ENCODE measurements at places on chromosomes 12 and 14.

DNA sequence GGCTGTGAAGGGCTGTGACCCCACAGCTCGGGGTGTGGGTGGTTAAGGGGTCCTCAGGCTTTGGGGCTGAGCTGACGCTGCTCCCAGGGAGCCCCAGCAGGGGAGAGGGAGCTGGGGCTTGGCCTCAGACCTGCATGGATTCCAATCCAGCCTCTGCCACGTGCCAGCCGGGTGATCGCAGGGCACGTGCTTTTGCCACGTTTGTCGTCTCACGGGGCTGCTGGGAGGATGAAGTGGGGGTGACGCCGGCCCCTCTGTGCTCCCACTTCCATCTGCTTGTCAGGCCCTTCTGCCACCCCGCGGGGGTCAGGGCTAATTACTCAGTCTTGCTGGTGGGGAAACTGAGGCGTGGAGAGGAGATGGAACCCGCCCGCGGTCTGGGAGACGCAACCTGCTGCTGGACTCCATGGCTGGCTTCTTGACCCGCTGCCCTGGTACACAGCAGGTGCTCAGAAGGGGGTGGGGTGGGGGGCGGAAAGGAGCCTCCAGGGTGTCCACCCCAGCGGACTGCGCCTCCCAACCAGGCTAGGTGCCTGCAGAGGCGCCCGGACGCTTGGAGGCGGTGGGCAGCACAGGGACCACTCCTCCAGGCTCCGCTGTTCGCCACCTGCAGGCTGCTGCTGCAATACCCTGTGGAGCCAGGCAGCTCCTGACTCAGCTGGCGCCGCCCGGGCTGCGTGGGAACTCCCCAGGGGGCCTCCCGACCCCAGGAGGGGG, 36.4 kb upstream of the PRIMA1 start:
- DNase-seq, result no peak

GRCh38 chr12:86729739-86730138, 473.5 kb upstream of the MGAT4C start:
- no peak for DNase-seq

DNA sequence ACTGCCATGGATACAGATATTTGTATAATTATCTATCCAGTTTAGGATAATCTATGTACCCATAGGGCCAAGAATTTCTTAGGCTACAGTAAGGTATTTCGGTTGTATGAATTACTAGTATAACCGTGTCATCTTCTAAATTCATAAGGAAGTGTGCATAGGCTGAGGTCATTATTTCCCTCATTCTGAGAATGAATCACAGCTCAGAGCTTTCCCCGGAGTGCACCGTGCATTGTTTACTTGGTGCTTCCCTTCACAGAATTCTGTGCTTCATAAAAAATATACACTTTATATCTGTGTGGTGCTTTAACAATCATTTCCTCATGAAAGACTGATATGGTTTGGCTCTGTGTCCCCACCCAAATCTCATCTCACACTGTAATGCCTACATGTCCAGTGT, 514.1 kb downstream of the ETNK1 start:
- DNase-seq, result no peak

- no peak for DNase-seq
These were observed 31.0 kb downstream of the HCFC2 start for GRCh38 chr12:104095289-104095688.

- no peak for DNase-seq
These were observed 53.4 kb downstream of the CYP46A1 start for GRCh38 chr14:99737451-99737951.

- DNase-seq, result no peak
These were observed 59.0 kb downstream of the GAS2L3 start for GRCh38 chr12:100632445-100632892.

DNA sequence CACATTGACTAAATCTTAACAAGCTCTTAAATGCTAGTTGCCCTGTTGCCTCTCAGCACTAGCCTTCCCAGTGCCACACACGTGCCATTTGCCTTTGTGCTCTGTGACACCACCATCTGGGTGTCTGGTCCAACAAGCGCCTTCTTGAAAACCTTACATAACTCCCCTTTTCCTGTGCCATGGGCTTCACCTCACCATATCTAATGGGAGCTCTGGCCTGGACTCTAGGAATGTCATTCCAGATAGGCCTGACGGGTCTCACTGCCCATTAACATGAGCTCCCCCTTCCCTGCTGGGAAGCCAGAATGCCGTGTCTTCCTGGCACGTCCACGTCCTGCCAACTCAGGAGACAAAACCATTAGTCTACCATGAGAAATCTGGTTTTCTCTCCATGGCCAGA, 24.4 kb downstream of the SSPN start:
- no peak for DNase-seq

- no peak for DNase-seq
These were observed 68.3 kb downstream of the FOXN3 start for GRCh38 chr14:89348722-89349121.

DNA sequence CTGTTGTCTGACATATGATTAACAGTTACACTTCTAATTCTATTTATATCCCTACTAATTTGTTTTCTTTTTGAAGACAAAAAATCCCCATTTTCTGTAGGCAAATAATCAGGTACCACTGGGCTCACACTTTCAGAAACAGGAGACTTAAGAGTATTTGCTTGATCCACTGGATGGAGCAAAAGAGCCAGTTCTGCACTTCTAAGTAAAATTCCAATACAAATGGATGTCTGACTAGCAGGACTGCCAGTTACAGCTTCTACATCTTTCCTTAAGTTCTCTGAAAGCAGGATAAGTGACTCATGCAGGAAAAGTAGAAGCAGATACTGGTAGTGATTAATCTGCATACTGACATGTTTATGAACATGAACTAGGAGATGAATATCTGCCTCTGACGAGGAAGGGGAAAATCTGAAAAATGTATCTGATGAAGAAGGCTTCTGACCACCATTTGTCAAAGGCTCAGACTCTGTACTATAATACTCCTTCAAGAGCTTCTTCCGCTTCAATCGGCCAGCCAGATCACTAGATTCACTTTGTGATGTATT, 73.8 kb upstream of the ANKS1B start:
- DNase-seq, result no peak

- peak; percentile 43 for DNase-seq
These were observed 2.5 kb downstream of the C12orf57 start for GRCh38 chr12:6946033-6946919.

GRCh38 chr12:105705235-105705634, 374.7 kb downstream of the C12orf75 start:
- no peak for DNase-seq

DNA sequence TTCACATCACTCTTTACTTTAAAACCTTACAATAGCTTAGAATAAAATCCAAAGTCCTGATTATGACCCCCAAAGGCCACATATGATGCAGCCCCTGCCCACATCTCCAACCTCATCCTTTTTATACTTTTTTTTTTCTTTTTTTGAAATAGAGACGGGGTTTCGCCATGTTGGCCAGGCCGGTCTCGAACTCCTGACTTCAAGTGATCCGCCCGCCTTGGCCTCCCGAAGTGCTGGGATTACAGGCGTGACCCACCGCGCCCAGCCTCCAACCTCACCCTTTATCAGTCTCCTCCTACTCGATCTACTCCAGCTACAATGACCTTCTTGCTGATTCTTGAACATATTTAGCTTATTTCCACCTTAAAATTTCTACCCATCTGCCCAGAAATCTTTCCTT, 1.2 kb upstream of the MAPKAPK5 start:
- no peak for DNase-seq

- no peak for DNase-seq
These were observed 24.3 kb upstream of the RGS6 start for GRCh38 chr14:71907793-71908515.

DNA sequence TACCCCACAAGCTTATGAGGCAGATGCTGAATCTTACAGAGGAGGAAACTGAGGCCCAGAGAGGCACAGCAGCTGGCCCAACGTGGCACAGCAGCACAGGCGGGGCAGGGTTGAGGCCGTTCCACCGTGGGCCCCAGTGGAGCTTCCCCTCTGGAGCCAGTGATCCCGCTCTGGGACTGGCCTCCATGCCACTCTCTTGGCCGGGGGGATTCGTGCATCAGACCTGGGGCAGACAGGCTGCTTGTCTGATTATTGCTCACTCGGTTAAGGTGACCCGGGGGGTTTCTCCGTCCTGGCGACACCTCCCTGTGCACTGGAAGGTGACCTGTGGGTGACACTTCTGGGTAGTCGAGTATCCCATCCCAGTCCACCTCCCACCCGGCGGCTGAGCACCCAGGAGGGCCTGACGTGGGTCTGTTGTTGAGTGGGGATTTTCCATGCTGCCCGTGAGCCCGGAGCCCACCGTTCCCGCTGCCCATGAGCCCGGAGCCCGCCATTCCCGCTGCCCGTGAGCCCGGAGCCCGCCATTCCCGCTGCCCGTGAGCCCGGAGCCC, 27.8 kb downstream of the NOC4L start:
- DNase-seq, result no peak

DNA sequence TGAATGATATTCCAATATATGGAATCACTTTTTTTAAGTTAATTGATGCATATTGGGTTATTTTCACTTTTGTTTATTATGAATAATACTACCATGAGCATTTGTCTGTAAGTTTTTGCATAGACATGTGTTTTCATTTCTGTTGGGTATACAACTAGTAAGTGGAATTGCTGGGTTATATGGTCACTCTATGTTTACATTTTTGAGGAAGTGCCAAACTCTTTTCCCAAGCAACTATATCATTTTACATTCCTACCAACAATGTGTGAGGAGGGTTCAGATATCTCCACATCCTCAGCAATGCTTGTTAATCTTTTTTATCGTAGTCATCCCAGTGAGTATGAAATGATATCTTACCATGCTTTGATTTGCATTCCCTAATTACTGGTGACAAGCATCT, 64.0 kb downstream of the MON2 start:
- no peak for DNase-seq

- DNase-seq, result peak; percentile 68
These were observed at the start of gene IL23A for GRCh38 chr12:56338308-56339157. Gene IL23A (plus strand): TSS chr12:56338884. CDS start chr12:56339045, 161 bp downstream.

- no peak for DNase-seq
These were observed at the start of gene PTMS for GRCh38 chr12:6765634-6766581. Gene PTMS (plus strand): TSS chr12:6766363. CDS start chr12:6766706, 343 bp downstream.

- DNase-seq, result no peak
These were observed 75.4 kb downstream of the BTG1 start for GRCh38 chr12:92070054-92070863.

GRCh38 chr14:71430678-71431376, 501.4 kb upstream of the RGS6 start:
- no peak for DNase-seq

DNA sequence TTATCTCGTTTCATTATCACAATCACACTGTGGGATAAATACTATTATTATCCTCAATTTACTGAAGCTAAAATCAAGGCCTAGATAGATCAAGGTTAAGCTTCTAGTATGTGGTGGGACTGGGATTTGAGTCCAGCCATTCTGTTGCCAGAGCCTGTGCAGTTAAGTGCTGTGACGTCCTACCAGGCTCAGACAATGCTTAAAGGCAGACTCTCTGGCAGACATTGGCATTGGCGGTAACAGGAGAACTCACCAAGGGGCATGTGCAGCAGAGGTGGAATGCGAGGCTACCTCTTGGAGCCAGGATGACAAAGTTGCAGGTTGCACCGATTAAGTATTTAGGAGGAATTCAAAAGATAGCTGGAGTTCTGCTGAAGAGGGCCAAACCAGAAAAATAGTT, 155.6 kb upstream of the IFNG-AS1 start:
- no peak for DNase-seq

DNA sequence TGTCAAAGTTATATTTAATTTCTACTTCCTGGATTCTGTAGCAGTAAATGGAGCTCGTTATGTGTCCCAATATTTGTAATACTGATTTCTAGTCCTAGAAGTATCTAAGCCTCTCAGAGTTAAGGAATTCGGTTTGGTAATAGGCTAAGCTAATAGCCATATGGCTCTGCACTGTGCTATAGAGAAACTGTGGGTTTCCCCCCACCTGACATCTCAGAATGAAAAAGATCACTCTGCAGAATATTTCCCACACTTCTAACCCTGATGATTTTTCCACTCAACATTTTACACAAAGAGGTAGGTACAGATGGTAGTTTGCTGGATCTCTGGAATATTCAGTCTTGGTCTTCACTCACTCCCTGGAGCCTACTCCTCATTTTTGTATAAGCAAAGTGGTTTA, 71.2 kb downstream of the BORCS5 start:
- no peak for DNase-seq

DNA sequence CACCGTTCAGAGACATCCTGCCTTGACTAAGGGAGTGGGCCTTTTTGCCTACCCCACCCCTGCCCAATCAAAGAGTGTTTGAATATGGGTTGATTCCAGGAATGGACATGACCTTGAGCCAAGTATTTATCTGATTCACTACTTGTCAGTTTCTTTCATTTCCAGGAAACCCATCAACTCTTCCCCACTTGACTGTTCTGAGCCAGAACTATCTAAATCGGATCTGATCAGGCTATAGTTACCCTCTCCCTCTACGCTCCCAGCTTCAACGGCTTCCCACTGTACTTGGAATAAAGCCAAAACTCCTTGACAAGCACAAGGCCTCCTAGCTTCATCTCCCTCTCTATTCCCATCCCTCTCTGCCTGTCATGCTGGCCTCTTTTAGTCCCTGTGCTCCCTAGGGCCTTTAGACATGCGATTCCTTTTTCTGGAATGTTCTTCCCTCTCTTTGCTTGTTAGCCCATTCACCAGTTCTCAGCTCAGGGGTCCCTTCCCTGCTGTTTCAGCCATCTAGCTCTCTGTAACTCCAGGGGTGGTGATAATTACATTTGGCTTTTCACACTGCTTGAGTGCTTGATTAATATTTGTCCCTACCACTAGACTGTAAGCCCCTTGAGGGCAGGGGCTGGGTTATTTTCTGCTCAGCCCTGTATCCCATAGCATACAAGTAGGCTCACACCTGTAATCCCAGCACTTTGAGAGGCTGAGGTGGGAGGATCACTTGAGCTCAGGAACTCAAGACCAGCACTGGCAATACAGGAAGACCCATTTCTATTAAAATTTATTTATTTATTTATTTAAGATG, 5.5 kb upstream of the ITPK1 start:
- DNase-seq, result no peak

GRCh38 chr14:95327558-95328374, 8.1 kb upstream of the CLMN start:
- DNase-seq, result no peak

- no peak for DNase-seq
These were observed 126.6 kb downstream of the SLC6A15 start for GRCh38 chr12:84785951-84786350.

DNA sequence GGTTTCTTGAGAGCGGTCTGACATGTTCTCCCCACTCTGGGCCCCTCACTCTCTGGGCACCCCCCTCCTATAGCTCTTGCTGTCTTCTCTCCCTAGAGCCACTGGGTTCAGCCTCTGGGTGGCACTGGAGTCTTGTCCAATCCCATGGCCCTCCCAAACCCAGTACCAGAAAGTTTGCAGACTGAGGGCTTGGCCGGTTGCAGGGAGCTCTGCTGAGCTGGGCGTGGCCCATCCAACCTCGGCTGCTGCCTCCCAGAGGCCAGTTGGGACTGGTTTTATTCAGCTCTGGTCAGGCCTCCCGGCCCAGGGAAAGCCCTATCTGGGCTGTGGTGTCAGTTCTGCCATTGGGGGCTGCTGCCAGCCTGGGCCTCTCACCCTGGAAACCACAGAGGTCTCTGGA, 37.9 kb downstream of the ISCA2 start:
- no peak for DNase-seq

GRCh38 chr12:25755971-25756260, 202.6 kb upstream of the RASSF8 start:
- DNase-seq, result no peak

- DNase-seq, result no peak
These were observed 149.3 kb upstream of the BMP4 start for GRCh38 chr14:54105898-54106297.

Measured in stimulated activated CD8-positive, alpha-beta memory T cell treated with anti-CD3 and anti-CD28 coated beads, Interleukin-12 subunit alpha, Interleukin-12 subunit beta, amount 100 ng/mL, for 4 hours (primary cell).